GDM1 (cell line): ENCODE measurements at places on chromosomes 4 and X.

DNA sequence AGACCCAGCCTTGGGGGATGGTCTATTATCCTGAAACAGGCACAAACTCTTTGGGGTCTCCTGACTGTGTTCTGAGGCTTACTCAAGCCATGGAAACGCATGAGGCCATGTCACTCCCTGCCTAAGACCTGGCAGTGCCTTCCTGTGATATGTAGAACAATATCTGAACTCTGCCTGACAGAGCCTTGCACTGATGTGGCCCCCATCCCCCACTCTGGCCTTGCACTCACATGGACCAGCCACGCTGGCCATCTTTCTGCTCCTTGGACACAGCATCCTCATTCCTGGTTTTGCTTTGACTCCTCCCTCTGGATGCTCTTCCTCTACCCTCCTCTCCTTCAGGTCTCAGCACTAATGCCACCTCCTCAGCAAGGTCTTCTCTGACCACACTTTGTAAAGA, 100.2 kb downstream of the SCD5 start:
- no peak for DNase-seq

DNA sequence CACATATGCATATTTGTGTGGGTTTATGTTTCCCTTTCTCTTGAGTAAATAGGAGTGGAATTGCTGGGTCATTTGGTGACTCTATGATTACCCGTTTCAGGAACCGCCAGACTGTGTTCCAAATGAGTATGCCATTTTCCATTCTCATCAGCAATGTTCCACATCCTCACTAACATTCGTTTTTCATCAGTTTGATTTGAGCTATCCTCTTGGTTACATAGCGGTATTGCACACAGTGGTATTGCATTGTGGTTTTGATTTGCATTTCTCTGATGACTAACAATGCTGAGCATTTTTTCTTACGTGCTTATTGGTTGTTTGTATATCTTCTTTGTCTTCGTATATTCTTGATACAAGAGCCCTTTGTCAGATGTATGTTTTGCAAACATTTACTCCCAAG, 218.0 kb upstream of the AMOT start:
- DNase-seq, result no peak

DNA sequence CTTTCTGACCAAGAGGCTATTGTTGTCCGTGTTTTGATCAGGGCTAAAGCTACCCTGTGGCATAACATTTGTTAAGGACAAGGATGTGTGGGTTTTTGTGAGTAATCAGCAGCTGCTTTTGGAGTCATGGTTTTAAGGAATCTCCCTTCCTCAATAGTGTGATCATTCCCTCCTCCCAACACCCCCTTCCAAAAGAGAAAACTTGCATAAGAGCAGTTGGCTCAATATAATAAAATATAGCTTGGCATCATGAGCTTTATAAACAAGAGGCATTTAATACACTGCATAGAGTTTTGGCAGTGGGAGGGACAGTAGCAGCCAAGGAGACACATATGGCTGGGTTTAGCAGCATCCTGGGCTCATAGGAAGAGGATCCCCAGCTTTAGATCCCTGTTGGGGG, 84.7 kb downstream of the NHS start:
- DNase-seq, result no peak

DNA sequence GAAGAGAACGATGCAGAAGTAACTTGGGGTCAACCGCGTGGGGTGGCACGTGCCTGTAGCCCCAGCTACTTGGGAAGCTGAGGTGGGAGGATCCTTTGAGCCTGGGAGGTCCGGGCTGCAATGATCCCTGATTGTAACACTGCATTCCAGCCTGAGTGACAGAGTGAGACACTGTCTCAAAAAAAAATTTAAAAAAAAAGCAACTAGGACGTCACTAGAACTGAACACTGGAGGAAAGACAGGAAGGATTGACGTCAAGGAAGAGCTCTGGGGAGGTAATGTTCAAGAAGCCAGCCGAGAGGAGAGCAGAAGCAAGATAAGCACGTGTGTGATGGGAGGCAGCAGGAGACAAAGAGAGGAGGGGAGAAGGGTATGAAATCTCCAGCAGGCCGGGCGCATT, 28.7 kb downstream of the S100G start:
- no peak for DNase-seq

DNA sequence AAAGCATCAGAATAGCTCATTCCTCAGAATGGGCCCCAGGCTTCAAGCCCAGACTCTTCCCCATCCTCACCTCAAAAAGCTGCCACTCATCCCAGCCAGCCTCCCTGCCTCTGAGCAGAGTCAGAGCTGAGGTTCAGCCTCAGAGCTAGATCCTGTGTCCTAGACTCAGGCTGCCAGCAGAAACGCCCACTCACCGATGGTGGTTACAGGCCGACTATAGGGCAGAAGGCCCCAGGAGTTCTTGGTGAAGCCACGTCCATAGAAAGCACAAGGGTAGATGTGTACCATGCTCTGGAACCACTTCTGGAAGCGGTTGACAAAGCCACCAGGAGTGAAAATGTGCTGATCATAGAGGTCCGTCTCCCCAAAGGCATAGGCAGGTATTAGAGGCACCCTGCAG, 7.7 kb downstream of the AWAT2 start:
- no peak for DNase-seq

GRCh38 chr4:110867251-110867960, 244.5 kb upstream of the PITX2 start:
- DNase-seq, result no peak

GRCh38 chrX:43939187-43939926, 33.8 kb downstream of the NDP start:
- no peak for DNase-seq

- no peak for DNase-seq
Measured at GRCh38 chr4:145619639-145619996, 433 bp downstream of the MMAA start.

GRCh38 chr4:34182306-34182705, 2062.0 kb downstream of the ARAP2 start:
- DNase-seq, result no peak

DNA sequence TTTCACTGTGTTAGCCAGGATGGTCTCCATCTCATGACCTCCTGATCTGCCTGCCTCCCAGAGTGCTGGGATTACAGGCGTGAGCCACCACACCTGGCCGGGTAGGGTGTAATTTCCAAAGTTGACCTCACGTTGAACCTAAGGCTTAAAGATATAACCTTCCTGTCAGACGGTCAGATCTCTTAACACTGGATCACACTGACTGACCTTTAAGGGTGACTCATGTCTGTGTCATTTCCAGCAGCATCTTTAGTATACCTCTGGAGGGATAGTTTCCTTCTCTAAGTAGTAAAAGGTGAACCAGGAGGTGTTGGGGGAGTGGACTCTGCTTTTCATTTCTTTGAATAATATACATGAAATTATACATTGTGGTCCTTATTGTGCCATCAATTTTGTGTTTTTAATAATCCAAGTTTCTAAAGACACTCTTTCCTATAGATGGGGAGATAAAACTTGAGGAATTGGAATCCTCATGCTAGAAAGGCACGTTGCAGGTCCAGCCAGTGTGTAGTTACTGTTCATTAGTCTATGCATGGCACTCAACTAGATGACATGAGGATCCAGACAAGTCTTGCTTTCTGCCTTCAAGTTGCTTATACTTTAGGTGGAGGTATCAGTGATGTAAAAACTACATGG, 45.7 kb downstream of the ARHGAP10 start:
- no peak for DNase-seq

DNA sequence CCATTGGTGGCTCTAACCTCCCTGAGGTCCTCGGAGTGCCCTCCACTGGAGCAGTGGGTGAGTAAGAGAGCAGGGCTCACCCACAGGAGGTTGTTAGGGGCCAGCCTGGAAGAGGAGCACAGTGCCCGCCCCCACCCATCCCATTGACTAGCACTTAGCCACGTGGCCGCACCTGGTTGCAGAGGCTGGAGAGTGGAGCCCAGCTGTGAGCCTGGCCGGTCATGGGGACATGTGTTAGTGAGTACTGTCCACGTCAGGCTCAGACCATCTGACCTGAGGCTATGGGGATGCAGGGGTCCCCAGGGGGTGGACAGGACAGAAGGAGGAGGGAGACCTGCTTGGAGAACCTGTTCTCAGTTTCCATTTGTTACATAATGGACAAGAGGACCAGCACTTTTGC, 1.4 kb upstream of the MAN2B2 start:
- no peak for DNase-seq

- no peak for DNase-seq
Measured at GRCh38 chr4:118997601-118998000, 108.9 kb downstream of the SYNPO2 start.

DNA sequence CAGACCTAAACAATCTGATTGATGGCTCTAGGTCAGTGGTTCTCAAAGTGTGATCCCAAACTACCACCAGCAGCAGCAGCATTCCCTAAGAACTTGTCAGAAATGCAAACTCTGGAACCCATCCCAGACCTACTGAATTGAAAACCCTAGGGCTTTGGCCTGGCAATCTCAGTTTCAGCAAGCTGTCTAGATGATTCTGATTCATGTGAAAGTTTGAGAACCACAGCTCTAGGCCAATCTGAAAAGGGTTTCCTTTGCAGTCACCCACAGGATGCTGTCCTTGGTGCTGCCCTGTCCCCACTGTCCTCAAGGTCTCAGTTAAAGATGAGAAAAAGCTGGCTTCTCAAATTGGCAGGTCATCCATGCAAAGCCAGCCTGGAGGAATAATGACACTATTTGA, 34.8 kb downstream of the SMPX start:
- no peak for DNase-seq

- DNase-seq, result no peak
Measured at GRCh38 chr4:52976523-52977230, 114.6 kb downstream of the RASL11B start.

GRCh38 chr4:54861201-54861600, 203.4 kb downstream of the KIT start:
- DNase-seq, result no peak

GRCh38 chrX:70444946-70445656, 466 bp downstream of the DLG3 start:
- DNase-seq, result no peak

DNA sequence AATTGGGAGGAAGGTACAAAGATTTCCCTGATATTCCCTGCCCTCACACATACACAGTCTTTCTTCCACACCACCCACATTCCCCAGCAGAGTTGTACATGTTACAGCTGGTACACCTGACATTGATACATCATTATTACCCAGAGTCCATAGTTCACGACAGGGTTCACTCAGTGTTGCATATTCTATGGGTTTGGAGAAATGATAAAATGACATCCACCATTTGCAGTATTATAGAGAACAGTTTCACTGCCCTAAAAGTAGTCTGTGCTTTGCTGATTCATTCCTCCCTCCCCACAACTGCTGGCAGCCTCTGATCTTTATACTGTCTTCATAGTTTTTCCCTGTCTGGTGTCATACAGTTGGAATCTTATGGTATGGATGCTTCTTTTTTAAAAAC, 15.0 kb downstream of the AGA start:
- DNase-seq, result no peak

DNA sequence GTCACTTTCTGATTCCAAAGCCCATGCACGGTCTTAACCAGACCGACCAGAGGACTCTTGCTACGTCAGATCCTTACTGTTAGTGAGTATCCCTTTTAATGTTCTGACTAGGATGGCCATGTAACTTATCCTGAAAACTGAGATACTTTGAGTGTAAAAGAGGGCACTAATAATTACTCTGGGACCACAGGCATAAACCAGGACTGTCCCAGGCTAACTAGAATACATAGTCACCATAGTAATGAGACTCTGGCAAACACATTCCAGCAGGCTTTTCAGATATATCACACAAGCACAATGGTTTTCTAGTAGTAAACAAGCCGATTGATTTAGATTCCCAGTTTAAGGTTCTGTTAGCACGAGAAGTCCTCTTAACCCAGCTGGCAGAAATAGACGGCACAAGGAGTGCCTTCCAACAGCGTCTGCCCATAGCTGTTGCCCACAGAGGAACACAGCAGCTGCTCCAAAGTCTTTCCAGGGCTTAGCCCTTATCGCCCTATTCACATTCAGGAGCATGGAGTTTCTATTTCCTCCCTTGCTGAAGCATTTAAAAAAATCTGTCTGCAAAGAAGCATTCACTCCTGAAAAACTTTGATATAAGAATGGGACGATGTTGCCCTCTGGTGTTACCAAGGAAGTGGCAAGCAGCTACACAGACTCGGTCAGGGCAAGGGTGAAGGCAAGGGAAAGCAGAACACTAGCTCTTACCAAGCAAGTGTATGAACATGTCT, 92.4 kb downstream of the CXCL13 start:
- DNase-seq, result peak; percentile 56

DNA sequence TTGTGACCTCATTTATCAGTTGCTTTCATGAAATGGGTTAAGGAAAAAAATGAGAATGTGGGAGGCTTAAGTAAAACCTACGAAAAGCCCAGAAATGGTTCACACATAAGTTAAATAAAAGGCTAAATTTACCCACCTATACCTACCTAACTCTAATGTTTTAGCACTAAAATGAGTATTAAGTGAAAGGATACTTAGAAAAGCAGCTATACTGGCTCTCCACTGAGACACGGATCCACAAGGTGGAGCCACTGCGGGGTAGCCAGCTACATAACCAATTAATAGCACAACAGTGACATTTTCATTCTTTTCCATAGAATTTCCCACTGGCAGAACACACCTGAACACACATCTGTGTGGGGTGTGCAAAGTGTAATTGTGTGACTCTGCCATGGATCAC, 101.9 kb downstream of the MAML3 start:
- DNase-seq, result peak; percentile 14

DNA sequence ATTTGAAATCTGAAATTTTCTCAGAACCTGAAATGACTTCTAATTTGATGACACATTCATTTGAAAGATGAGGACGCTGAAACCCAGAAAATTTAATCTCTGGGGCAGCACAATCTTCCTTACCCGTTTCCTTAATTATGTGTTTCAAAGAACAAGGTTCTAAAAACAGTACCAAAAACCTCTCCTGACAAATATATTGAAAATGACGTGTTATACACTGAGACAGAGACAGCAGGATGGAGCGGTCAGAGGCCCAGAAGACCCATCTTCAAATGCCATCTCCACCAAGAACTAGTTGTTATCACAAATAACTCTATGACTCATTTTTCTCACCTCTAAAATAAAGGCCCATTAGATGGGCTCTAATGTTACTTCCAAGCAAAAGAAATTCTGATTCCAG, 177.3 kb downstream of the NSUN7 start:
- DNase-seq, result no peak

DNA sequence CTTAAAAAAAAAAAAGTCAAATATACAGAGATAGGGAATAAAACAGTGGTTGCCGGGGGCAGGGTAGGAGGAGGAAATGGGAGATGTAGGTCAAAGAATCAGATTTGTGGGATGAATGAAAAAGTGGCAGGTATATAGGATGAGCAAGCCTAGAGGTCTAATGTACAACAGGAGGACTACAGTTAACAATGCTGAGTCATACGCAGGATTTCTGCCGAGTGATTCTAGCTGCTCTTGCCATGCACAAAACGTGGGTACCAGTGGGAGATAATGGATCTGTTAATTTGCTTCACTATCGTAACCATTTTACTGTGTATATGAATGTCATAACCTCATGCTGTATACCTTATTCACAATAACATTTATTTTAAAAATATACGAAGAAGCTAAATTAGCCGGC, 10.7 kb upstream of the MTNR1A start:
- DNase-seq, result no peak

- DNase-seq, result no peak
Measured at GRCh38 chrX:39260965-39261364, 459.7 kb downstream of the MID1IP1 start.
